T-helper 1 cell (primary cell): ENCODE measurements at places on chromosomes 5 and 9.
A peak's percentile ranks its signal among the peaks of the same experiment; 100 is the strongest.

- DNase-seq: no peak
Observed at GRCh38 chr5:89471541-89471940, 588.6 kb upstream of the MEF2C start.

DNA sequence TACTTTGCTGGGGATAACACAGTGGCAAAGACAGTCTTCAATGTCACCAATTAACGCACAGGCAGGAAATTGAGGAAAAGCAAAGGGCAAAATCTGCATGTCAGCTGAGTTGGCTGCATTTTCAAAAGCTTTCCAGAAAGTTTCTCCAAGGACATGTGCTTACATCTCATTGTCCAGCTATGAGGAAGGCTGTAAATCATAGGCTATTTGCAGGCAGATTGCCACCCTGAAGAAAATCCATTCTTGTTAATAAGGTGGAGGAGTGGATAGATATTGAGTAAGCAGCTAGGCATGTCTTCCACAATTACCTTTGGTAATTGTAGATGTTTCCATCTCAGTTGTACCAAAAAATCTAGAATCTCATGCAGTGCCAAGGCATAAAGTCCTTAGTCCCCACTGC is 278.0 kb upstream of the NUDT12 start:
- DNase-seq: no peak

DNA sequence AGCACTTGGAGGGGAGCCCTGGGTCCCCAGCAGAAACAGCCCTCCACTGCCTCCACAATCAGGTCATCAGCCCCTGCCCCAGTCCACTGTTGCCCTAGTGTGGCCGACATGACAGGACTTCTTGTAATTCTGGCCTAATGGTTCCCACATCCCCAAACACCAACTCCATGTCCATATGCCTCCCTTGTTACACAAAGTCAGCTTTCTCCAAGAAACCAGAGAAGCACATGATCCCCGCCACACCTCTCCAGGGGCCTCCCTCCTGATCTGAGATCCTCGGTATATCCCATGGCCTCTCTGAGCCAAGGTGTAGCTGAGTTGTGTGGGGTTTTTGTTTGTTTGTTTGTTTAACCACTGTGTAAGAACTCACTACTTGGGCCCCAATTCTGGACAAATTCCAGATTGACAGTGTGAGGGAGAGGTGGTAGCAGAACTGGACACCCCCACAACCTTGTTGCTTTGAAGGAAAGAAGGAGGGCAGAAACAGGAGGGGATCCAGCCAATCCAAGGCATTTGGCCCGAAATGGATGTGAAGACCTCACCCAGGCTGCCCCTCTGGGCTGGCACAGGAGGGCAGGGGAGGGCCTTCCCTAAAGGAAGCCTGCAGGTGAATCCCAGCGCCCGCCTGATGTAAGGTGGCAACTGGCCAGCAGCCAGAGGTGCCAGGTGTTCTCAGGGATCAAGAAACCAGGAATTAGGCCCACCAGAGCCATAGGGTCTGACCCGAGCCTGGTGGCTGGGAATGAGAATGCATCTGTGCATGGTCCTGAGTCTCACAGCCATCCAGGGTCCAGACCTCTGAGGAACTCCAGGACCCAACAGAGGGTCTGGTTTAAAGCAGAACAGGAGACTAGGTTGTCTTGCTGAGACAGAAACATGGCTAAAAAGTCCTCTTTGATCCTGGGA is 13.4 kb downstream of the IRF1 start:
- no peak for DNase-seq

- peak; percentile 59 for DNase-seq
Observed at GRCh38 chr5:181181650-181182565, 23.1 kb downstream of the TRIM7 start.

- no peak for DNase-seq
Observed at GRCh38 chr5:150143350-150144245, 12.0 kb downstream of the PDGFRB start.

GRCh38 chr5:14167211-14167845 is 24.2 kb downstream of the TRIO start:
- no peak for DNase-seq

DNA sequence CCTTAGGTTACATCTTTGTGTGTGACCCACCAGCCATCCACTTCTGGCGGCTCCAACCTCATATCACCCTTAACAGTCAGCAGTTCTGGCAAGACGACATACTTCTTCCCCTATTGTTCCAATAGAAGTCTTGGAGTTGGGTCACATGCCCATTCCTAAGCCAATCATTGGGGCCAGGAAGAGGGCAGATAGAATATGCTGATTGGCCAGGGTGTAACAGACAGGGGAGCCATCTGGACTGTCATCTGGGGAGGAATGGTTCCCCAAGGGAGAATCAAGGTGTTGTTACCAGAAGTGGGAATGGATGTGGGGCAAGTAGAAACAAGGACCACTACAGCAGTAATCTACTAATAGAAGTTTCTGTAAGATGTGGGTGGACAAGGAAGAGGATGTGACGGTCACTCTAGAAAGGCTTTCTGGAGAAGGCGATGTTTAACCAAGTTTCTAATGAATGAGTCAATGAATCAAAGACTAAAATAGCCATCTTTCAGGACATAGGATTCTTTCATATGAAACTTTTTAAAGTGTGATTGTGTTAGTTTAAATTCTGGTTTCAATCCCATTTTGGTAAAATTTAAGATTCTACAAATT is 200.4 kb downstream of the ARHGAP26 start:
- no peak for DNase-seq
